ENCODE measurements at places on chromosomes 2 and 18. TPM values are rescaled to one million over a fixed set of nuclear protein-coding genes. Genes with fewer than 3 reads are reported as not detected.

Gene KCTD1
- 34.4 TPM for total RNA-seq

Gene CNTNAP5
- total RNA-seq = 65.1 TPM

Gene KYNU
- total RNA-seq = under 0.01 TPM

Gene ZNF521
- total RNA-seq = 20.0 TPM

Gene KCNS3
- total RNA-seq = 1.9 TPM

Gene CNDP1
- 1.9 TPM for total RNA-seq

Gene DPYSL5
- 184 TPM for total RNA-seq

Gene SAG
- total RNA-seq = 0.63 TPM

Gene TOGARAM2
- under 0.01 TPM for total RNA-seq

Gene MEP1B
- total RNA-seq = not detected

Gene SERPINB2
- not detected for total RNA-seq

Gene NAB1
- 56.7 TPM for total RNA-seq

Gene SLC30A3
- total RNA-seq = 0.31 TPM

Gene DNER
- total RNA-seq = 93.3 TPM

Gene IL1RN
- total RNA-seq = not detected

Gene CCL20
- not detected for total RNA-seq

Gene PROKR1
- 2.8 TPM for total RNA-seq

Gene CHRND
- total RNA-seq = not detected

Gene SCN1A
- 29.1 TPM for total RNA-seq

Gene SPRED2
- total RNA-seq = 21.0 TPM

Gene FMNL2
- 123 TPM for total RNA-seq

Gene SLC9A2
- total RNA-seq = 0.63 TPM

Gene C2orf80
- total RNA-seq = 21.0 TPM

Gene RAD51AP2
- total RNA-seq = 0.94 TPM

Gene OSR1
- total RNA-seq = 0.31 TPM

Gene FBXO15
- 5.9 TPM for total RNA-seq

Gene SDC1
- total RNA-seq = 5.3 TPM

Gene APOB
- 0.94 TPM for total RNA-seq

Gene ME2
- total RNA-seq = 112 TPM

Gene ADRA2B
- total RNA-seq = not detected

Gene ITPRIPL1
- total RNA-seq = 4.7 TPM

Gene FAM110C
- 2.8 TPM for total RNA-seq

Gene C1D
- total RNA-seq = 21.9 TPM

Gene ASIC4
- 4.1 TPM for total RNA-seq

Gene SIGLEC15
- not detected for total RNA-seq
